Cerebellar nuclear complex (tissue), 1 donor: ENCODE measurements at places on chromosomes 11 and 22.
A peak's percentile ranks its signal among the peaks of the same experiment; 100 is the strongest.

DNA sequence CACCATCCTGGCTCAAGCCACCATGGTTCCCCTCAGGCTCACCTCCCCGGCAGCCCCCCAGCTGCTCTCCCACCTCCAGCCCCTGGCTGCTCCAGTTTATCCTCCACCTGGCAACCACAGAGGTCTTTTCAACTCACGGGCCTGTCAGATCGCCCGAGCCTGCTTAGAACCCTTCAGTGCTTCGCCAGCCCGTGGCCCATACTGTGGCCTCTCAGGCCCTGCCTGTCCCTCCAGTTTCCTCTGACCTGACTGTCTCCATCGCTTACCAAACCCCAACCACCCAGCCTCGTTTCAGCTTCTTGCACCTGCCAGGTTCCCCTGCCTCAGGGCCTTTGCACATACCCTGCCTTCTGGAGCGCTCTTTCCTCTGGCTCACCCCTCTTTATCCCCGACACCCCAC lies 6.9 kb downstream of the KCNC1 start:
- no peak for DNase-seq

DNA sequence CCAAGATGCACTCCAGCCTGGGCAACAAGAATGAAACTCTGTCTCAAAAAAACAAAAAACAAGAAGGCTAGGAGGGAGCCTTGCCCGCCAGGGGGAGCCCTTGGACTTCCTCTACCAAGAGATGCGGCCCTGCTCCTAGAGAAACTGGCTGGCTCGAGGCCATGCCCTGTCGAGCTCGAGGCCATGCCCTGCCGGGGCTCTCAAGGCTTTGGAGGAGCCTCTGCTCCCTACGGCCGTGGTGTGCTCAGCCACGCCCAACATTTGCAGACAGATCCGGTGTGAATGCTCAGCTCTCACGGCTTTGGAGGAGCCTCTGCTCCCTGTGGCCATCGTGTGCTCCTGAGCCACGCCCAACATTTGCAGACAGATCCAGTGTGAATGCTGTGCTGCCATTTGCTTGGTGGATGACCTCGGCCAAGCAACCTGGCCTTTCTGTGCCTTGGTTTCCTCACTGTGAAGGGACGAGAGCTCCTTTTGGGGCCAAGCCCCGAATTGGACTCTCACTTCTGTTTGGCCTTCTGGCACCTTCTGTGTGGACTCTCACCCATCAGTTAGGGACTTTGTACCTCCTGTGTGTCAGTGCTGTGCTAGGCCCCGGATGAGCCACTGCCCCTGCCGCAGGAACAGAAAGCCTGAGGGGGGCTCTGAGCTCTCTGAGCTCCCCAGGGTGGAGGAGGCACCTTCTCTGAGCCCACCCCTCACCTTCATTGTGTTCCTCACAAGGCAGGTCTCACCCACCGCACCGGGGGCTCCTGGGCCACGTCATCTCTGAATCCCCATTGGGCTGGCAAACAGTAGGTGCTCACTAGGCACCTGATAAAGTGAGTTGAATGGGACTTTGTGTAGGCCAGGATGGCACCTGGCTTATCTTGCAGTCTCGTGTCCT lies 14.1 kb downstream of the C11orf24 start:
- DNase-seq = peak; percentile 57

DNA sequence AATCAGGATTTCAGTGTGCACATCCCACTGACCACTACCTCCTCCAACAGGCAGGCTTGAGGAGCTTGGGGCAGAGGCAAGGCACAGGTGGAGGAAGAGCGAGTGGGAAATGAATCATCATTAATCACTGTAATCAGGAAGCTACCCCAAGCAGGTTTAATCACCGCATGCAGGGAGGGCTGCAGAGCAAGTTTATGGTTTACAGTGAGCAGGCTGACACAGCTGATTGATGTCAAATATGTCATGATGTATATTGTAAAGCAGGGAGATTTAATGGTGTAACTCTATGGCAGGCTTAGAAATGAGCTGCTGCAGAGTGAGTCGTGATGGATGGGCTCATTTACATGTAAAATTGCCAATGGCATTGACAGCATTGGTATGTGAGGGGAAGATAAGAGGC lies 441.0 kb downstream of the NTM start:
- no peak for DNase-seq

DNA sequence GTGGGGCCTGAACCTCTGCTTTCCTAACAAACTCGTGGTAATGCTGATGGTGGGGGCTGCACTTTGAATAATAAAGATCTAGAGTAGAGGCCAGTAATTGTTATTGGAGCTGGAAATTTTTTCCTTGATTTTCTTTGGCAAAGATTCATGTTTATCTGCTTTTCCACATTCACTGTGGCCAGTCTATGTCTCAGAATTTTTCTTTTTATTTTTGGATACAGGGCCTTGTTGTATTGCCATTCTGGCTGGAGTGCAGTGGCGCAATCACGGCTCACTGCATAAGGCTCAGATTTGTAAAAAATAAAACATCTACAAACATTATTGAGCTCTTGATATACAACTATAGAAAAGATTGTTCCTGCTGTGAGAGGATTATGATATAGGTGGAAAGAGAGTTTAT lies 1.6 kb downstream of the TMEM135 start:
- no peak for DNase-seq

- DNase-seq = no peak
Measured at GRCh38 chr11:122157653-122158161, 41.7 kb upstream of the BLID start.

GRCh38 chr22:25940479-25940878 lies 198.5 kb downstream of the MYO18B start:
- DNase-seq = no peak

GRCh38 chr11:62444236-62444833 lies 25.5 kb downstream of the SCGB1A1 start:
- no peak for DNase-seq

- no peak for DNase-seq
Measured at GRCh38 chr11:94838027-94838731, 70.0 kb downstream of the AMOTL1 start.

DNA sequence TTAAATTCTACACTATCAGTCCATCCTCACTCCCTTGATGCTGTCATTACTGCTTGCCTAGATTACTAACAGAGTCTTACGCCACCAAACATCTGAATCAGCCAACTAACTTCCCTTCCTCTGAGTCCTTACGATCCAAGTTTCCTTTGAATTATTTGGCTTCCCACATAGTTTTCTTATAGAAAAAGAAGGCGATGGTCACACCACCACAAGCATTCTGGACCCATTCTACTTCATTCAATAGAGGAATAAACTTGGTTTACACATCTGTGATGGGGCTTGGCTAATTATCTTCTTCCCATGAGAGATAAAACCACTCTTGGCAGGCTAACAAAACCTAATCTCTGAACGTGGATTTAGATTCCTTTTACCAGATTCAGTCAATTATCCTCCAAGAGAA lies 35.0 kb downstream of the INTS4 start:
- DNase-seq = no peak

DNA sequence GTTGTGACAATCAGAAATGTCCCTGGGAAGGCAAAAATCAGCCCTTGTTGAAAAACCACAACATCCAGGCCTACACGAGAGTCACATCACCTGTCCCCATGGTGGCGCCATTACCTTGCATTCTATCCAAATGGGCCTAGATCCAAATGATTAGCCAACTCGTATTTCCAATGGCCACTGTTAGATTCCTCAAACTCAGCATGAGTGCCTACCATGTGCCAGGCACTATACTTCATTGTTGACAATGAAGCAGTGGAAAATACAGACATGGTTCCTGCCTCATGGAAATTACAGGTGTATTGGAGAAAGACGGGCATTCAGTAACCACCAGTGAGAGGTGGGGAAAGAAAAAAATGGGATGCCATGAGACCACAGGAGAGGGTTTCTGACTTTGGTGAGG lies 29.8 kb upstream of the CREB3L1 start:
- DNase-seq = no peak

- DNase-seq = no peak
Measured at GRCh38 chr22:46537225-46537945, at the start of gene CELSR1. CELSR1 (minus strand) TSS chr22:46537620; CDS start chr22:46537170, 450 bp downstream.

DNA sequence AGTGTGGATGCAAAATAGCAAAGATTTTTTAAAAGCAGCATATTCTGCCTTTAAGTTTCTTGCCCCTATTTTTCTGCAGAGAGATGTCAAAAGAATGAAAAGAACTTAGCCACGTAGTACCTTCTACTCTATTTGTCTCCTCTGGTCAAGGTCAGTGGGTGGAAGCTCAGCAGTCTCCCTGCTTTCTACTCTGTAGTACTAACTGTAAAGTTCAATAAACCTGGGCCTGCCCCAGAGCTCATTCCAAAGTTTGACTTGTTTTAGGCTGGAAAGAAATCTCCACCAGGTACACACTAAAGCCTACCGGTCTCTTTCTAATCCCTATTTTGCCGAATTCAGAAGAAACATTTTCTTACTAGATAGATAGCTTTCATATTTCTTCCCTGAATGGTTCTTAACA lies 247.9 kb upstream of the ARHGAP20 start:
- no peak for DNase-seq

GRCh38 chr11:22797047-22797446 lies 32.6 kb downstream of the SVIP start:
- no peak for DNase-seq

DNA sequence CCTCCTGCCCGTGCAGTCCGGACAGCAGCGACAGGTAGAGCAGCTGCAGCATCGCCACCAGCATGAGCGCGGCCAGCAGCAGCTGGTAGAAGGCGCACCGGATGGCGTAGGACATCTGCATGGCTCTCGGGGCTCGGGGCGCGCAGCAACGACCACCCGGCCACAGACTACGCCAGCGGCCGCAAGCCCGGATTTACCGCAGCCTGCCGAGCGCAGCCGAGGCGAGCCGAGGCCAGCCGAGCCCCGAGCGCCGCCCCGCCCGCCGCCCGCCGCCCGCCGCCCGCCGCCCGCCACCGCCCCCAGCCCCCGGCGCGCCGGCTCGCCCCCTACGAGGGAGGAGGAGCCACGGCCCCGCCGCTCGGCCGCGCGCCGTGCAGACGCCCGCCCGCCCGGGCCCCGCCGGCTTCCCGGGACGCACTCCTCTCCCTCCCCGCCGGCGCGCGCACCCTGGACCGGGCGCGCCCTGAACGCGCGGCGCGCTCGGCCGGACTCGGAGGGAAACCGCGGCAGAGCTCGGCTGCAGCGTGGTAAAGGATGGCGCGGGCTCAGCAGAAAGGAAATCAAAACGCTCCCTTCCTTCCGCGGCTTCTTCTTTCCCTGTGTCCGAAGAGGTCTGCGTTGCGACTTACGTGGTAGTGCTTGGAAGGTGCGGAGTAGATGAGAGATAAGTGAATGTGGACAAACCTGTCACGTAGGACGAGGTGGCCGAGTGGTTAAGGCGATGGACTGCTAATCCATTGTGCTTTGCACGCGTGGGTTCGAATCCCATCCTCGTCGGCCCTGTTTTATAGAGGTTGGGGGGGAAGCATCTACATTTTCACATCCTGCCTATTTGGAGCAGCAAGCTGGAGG lies at the start of gene B4GAT1:
Gene B4GAT1, minus strand, starts transcription at position 205 of the 852 bp plus-strand sequence. Its CDS starts 84 bp downstream, at position 121.
- peak; percentile 38 for DNase-seq

- no peak for DNase-seq
Measured at GRCh38 chr11:134750619-134751018, 338.6 kb upstream of the B3GAT1 start.

DNA sequence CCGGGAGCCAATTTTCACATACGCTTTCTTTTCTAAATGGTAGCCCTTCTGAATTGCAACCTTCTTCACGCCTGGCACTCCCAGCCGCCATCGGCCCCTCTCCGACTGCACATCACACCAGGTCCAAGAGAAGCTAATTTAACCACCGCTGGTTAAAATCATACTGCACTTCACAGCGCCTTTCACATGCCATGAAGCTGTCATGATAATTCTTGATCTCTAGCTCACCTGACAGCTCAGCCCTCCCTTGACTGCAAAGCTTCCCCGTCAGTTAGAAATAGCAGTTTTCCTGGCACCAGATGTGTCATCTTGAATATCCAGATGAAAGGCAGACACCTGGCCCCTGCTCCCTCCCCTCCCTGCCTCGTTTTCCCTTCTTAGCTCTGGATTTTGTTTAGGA lies 101.4 kb downstream of the ARL14EP start:
- DNase-seq = no peak

DNA sequence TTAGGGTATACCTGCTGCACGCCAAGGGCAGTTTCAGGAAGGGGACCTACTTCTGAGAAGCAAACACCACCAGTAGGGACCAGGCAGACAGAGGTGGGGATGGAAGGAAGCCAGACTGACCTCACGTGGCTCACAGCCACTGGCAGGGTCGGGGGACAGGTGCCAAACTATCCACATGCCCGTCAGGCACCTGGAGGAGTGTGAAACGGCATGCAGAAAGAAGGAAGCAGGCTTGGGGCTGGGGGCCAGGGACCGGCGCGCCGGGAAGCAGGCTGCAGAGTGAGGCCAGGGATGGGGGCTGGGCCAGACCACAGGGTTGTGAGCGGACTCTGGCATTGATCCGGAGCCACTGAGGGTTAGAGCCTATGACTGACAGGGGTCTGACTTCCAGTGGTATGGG lies 47.5 kb downstream of the CDKN1C start:
- no peak for DNase-seq

- DNase-seq = no peak
Measured at GRCh38 chr11:117706322-117706814, 90.6 kb downstream of the DSCAML1 start.

GRCh38 chr11:127061947-127062346 lies 61.4 kb upstream of the KIRREL3 start:
- DNase-seq = no peak

GRCh38 chr11:81000735-81001134 lies 1559.9 kb upstream of the TENM4 start:
- DNase-seq = no peak

DNA sequence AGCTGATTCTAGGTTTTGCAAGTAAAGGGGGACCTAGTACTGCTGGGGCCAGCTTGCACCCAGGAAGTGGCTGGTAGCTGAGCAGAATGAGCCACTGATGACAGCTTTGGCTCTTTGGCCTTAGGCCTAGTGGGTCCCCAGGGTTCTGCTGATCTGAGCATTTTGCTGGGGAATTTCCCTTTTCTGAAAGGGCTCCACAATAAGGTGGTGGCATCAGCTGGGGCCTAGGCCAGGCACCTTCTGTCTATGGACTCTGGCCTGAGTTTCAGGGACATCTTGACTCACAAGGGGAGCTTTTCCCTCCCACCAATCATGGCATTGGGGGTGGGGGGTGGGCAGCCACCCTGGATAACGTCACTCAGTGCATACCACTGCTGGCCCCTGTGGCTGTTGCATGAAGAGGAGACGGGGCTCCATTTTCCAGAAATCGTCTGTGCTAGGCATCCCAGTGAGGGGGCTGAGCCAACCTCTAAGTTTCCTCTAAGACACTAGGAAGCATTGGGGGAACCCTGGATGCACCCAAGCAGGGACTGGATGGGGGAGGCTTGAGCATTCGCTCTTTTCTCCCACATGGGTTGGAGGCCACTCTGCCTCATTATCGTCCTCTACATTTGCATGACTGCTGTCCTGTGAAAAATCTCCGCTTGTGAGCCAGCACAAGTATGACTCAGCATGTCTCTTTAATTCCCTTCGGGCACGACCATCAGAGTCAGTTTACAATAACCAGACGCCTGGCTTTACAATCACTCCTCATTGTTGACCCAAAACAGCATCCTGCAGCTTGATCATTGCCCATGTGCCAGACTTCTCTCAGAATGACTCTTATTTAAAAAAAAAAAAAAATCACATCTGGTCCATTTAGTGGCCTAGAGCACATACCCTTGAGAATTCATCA lies 145.0 kb upstream of the THY1 start:
- no peak for DNase-seq
